Chondrocyte (in vitro differentiated cells): ENCODE measurements at places on chromosomes 4 and X. TPM values are rescaled to one million over a fixed set of nuclear protein-coding genes. Genes with fewer than 3 reads are reported as not detected.

DNA sequence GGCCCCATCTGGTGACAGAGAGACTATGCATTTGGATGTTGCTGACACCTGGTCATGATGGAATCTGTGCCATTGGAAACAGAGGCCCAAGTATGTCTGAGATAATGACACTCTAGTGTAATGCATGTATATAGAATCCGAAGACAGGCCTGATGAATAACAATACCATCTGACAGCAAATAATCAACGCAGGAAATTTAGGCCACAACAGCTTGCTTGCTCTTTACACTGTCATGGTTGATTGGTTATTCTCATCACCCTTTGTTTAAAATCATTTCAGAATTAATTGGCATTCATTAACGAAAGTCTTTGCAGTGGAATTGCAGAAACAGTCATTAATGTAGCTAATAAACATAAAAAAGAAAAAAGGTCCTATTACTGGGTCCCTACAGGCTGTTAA lies 194.8 kb downstream of the AFF2 start:
- H3K4me3 ChIP-seq, result no peak overlapping the region
- DNase-seq, result no peak
- H3K27ac ChIP-seq, result no peak overlapping the region
- no peaks in the 10 kb centered on the region for H3K4me1 ChIP-seq

PABPC4L gene
- 2.9 to 4.3 TPM (median 3.2 TPM) in 3 replicates for total RNA-seq

- H3K36me3 ChIP-seq, result no peaks in the 10 kb centered on the region
- H3K27ac ChIP-seq, result no peak overlapping the region
- H3K4me3 ChIP-seq, result no peak overlapping the region
Observed at GRCh38 chr4:188993871-188994270, 854.6 kb downstream of the TRIML1 start.

- H3K4me1 ChIP-seq, result no peaks in the 10 kb centered on the region
- H3K27ac ChIP-seq, result no peak overlapping the region
- no peak for DNase-seq
- no peak overlapping the region for H3K4me3 ChIP-seq
Observed at GRCh38 chrX:111284631-111285293, 14.5 kb upstream of the CAPN6 start.

TXK gene
- total RNA-seq, result 0.22 TPM in 1 of 3 replicates, not detected in the others

TNIP2 gene
- total RNA-seq, result 23.3 to 30.7 TPM (median 29.0 TPM) in 3 replicates

DNA sequence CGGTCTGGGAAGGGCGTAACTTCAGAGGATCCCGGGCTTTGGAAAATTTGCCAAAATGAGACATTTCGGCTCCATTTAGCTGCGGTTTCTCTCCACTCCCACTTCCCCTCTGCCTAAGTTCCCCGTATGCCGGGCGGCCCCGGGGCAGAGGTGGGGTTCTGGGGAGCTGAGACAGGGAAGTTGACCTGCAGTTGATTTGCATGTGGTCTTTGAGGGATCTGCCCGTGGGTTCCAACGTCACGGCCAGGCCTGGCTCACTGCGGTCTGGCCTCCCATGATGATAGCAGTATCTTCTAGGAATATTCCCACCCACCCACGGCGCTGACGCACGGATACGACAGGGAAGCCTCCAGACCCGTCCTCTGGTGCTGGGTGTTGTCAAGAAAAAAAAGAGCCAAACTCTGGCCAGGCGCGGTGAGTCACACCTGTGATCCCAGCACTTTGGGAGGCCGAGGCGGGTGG lies 27.3 kb upstream of the CRLF2 start:
- H3K27ac ChIP-seq, result no peak overlapping the region
- H3K4me3 ChIP-seq, result no peak overlapping the region
- no peaks in the 10 kb centered on the region for H3K36me3 ChIP-seq
- DNase-seq, result no peak
- no peaks in the 10 kb centered on the region for H3K27me3 ChIP-seq
- H3K4me1 ChIP-seq, result peaks cover 6% of the 10 kb centered on the region
